ENCODE measurements at places on chromosomes 3 and 15.

DNA sequence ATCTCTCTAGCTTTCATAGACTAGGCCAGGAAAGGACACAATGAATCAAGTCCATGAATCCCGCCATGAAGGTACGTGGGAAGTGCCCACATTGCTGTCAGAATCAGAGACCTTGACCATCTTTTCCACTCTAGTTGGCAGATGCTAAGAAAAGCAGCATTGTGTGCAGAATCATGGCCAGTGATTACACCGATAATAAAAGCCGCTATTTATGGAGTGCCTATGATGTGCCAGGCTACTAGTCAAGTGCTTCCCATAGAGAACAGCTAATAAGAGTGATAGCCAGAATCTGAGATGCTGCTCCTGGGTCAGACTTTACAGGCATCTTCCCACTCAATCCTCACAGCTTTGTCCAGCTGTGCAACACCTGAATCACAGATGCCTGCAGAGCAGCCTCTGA, 13.2 kb upstream of the RPL32 start:
- DNase-seq = no peak

DNA sequence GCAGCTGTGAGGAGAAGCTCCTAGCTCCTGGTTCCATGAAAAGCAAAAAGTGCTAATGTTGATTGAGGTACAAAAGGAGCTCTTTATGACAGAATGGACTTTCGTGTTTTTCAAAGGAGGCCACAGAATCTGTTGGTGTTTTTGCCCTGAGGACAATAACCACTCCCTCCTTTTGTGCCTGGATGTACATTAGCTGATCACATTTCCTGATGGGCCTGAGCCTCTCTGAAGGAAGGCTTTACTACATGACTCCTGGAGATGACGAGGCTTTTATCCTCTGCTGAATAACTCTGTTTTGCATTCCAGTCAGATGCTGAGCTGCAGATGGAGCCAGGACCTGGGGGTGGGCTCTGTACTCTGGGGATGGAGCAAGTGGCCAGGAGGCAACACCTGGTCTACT, 301.9 kb downstream of the CACNA2D3 start:
- DNase-seq = no peak

DNA sequence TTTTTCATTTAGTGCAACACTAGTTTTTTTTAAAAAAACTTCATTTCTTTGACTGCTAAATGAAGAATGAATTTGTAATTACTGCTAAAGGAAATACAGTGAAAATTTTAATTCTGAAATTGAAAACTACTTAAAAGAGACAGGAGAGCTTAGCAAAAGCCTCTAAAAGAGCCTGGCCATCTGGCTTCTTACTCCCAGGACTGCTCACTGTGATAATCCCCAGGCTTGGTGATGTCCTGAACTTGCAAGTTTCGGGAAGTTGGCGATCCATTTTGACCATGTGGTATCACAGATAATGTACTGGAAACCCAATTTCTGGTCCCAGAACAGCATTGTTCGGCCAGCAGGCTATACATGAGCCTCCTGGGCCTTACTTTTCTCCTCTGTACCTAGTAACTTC, 292.1 kb downstream of the FGF12 start:
- no peak for DNase-seq

DNA sequence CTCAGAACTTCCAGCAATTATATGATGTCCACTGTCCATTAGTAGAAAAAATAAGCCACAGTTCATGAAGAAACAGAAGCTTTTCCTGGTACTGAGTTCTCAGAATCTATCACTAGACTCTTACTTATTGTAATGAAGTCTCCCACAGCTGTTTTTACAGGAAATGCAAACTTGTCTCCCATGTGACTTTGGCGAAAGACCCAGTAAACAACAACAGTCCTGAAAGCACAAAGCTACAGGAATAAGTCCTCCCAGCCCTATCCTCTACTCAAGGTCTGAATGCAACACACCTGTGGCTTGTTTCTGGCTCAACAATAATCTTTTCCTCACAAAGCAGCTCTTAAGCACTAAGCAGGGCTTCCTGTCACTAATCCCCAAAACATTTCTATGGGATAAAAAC, 55.9 kb downstream of the EOMES start:
- no peak for DNase-seq

DNA sequence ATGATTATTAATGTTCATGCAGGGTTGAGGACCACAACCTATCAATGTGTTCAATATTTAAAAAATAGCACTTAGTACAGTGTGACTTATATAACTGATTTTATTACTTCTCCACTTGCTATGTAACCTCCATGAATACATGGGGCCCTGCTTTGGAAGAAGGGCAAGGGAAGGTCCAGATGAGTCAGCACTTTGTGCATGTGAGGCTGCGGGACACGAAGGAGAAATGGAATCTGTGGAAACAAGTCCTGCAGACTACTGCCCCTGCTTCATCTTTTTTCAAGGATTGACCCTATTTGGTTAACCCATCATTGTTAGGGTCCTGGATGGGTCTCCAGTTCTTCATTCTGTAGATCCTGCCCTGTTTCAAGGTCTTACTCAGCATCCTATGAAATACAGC, 1.6 kb downstream of the NXPE3 start:
- no peak for DNase-seq

DNA sequence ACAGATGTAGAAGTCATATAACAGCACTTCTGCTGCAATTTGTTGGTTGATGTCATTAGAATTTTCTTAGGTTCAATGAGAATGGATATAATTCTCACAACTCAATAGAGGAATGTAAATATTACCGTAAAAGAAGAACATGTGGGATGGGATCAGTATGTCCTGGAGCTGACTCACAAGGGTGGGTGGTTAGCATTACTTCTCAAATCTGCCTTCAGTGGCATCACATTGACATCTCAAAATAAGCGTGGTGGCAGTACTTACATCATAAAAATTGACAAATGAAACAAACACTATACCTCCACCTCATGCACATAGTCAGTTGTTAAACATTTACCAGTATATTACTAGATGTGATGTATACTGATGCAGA, 1068.0 kb upstream of the CADM2 start:
- DNase-seq = no peak

DNA sequence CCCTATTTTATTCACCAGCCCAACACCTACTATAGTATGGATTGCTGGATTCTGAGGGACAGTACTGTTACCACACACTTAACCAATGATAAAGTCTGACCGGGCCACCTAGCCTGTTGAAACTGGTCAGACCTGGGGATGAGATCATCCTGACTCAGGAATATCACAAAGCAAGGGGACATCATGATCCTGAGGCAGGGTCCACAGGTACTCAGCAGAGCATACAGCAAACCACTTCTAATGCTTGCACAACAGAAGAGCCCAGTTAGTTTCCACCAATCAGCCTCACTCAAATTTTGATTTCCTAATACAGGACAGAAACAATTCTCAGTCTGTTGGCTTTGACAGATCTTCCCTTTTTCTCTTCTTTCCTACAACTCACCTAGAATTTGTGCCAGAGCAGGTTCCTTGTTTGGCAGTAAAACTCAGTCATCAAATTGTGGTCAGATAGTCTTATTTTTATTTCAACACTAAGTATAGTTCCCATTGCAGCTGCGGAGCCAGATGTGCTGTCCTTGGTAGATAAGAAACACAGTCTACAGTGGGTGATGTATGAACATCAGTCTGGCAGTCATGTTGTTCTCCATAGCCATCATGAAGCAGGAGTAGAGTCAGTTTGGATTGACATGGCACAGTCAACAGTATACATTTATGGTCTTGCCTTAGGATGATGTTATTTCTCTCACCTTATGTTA, 90.1 kb upstream of the PRR23C start:
- DNase-seq = no peak

DNA sequence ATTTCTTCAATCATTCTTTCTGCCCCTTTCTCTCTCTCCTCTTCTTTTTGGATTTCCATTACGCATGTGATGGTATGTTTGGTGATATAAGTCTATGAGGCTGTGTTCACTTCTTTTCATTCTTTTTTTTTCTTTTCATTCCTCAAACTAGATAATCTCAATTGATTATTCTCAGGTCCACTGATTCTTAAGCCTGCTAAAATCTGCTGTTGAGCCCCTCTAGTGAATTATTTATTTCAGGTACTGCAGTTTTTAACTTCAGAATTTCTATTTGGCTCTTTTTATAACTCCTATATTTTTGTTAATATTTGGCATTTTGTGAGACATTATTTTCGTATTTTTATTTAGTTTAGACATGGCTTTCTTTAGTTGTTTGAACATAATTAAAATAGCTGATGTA, 671.3 kb upstream of the NECTIN3 start:
- DNase-seq = no peak

GRCh38 chr3:102905811-102906210, 471.0 kb downstream of the ZPLD1 start:
- DNase-seq = no peak

- no peak for DNase-seq
These were observed 119.6 kb upstream of the SGO1 start for GRCh38 chr3:20305647-20306046.

DNA sequence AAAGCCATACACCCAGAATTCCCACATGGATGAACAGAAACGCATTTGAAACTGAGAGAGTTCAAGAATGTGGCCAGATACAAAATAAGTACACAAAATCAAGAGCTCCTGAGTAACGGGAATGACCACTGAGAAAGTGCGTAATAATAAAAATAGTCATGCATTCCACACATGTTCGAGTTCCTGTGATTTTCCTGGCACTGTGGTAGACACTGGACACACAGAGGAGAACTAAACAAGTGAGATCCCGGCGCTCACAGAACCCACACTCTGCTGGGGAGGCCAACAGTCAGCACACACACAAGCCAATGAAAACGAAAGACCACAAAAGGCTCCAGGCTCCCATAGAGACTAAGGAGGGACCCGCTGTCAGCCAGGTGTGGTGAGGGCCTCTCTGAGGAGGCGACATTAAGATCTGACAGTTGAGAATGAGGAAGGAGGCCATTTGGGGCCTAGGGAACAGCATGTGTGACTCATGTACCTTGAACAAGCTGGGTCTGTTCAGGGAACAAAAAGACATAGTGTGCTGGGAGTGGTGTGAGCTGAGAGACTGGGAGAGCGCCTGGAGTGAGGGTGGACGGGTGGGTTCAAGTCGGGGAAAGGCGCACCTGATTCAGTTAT, 5.1 kb downstream of the FAM107A start:
- no peak for DNase-seq

DNA sequence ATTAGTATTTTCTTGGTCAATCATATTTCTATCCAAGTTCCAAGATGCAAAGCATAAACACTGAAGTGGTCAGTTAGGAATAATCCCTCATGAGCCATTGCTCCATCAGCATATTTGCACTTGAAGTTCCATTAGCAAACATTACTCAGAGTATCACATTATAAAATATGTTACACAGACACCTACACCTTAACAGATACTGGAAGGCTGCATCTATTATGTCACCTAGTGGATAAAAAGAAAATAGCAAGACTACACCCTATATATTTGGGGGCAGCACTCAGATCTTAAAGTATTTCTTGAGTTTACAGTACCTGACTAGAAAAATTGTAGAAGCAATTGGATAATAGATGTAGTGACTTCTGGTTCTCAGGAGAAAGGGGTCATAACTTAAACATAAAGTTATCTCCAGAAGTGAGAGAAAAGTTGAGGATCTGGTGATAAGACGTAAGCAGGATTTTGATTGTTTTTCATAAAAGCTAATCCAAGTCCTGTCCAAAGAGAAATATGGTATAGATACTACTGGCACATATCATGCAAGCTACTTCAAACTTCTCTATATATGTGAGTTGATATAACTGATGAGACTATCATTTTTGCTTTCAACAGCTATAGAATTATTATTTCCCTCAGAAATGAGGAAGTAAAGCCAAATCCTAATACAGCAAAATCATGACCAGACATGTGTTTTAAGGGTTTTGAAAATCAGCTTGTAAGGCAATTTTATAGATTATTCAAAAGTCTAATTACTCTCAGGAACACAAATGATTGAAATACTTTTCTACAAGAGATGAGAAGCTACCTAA, 422.2 kb downstream of the GBE1 start:
- no peak for DNase-seq
